ENCODE measurements at places on chromosomes 4 and X.

- no peak overlapping the region for H3K27ac ChIP-seq
- no peaks in the 10 kb centered on the region for H3K27me3 ChIP-seq
- no peak overlapping the region for H3K4me3 ChIP-seq
- H3K36me3 ChIP-seq: no peaks in the 10 kb centered on the region
- peaks cover 11% of the 10 kb centered on the region for H3K4me1 ChIP-seq
- no peak for DNase-seq
Measured at GRCh38 chr4:101103381-101104142, 243.8 kb downstream of the PPP3CA start.

DNA sequence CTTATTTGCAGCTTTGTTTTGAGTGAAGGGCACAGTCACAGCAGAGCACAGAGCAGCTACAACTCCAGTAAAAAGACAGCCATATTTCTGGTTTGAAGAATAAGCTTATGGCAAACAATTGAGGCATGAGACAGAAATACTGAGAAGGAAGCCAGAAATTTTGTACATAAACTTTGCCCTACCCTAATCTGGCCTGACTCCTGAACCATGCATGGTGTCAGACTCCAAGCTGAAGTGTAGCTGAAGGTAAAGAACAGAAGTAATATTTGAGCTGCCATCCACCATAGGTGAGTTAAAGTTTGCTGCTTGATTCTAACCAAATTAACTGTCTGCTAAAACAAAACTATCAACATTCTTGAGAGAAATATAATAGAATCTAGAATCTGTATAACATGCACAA lies 24.5 kb upstream of the TMEM192 start:
- no peaks in the 10 kb centered on the region for H3K27me3 ChIP-seq
- no peaks in the 10 kb centered on the region for H3K36me3 ChIP-seq
- no peak for DNase-seq
- H3K4me3 ChIP-seq: no peak overlapping the region

DNA sequence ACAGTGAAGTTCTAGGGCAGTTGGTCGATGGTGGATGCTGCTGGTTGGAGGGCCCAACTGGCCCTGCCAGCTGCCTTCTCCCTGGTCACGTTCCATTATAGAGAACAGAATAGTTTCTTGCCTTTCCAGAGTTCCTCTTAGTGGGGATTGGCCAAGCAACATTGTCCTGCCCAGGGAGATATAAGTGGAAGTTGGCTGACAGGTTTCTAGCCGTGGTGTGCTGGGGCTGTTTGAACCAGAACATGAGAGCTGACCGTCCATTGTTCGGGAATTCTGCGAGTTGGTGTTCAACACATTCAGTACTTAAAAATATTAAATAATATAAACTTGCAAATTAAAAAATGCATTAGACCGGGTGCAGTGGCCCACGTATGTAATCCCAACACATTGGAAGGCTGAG lies 3.5 kb upstream of the AFAP1 start:
- H3K27ac ChIP-seq: peak overlapping the region; percentile 12
- H3K4me1 ChIP-seq: peaks cover 32% of the 10 kb centered on the region
- H3K36me3 ChIP-seq: no peaks in the 10 kb centered on the region
- no peaks in the 10 kb centered on the region for H3K27me3 ChIP-seq
- no peak for DNase-seq

DNA sequence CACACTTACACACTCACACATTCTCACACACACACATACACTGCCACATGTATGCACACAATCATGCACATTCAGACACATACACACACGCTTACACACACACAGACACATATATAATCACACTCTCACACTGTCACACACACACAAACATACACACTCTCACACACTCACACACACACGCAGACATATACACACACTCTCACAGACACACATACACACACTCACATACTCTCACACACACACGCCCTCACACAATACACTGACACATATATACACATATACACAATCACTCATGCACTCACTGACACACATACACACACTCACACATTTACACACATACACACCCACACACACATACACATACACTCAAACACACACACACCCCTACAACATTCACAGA lies 435.3 kb upstream of the FRG1 start:
- H3K4me3 ChIP-seq: no peak overlapping the region
- H3K27ac ChIP-seq: no peak overlapping the region
- no peaks in the 10 kb centered on the region for H3K27me3 ChIP-seq
- no peak for DNase-seq
- no peaks in the 10 kb centered on the region for H3K4me1 ChIP-seq

GRCh38 chr4:110055158-110055768 lies 142.6 kb downstream of the EGF start:
- H3K27me3 ChIP-seq: no peaks in the 10 kb centered on the region
- H3K27ac ChIP-seq: no peak overlapping the region
- no peak overlapping the region for H3K4me3 ChIP-seq
- peaks cover 10% of the 10 kb centered on the region for H3K4me1 ChIP-seq

GRCh38 chr4:173505924-173506518 lies 24.0 kb downstream of the HAND2 start:
- H3K4me3 ChIP-seq: no peak overlapping the region
- no peak for DNase-seq
- peaks cover 63% of the 10 kb centered on the region for H3K27me3 ChIP-seq
- no peak overlapping the region for H3K27ac ChIP-seq

- no peak for DNase-seq
- no peak overlapping the region for H3K27ac ChIP-seq
- H3K36me3 ChIP-seq: no peaks in the 10 kb centered on the region
- H3K4me1 ChIP-seq: no peaks in the 10 kb centered on the region
- no peaks in the 10 kb centered on the region for H3K27me3 ChIP-seq
Measured at GRCh38 chrX:10415306-10416001, 204.9 kb downstream of the MID1 start.

- H3K27ac ChIP-seq: no peak overlapping the region
- no peaks in the 10 kb centered on the region for H3K36me3 ChIP-seq
- H3K27me3 ChIP-seq: no peaks in the 10 kb centered on the region
- H3K4me1 ChIP-seq: no peaks in the 10 kb centered on the region
- no peak overlapping the region for H3K4me3 ChIP-seq
- DNase-seq: no peak
Measured at GRCh38 chr4:123050018-123050417, 127.6 kb upstream of the NUDT6 start.

GRCh38 chr4:14167876-14168510 lies 540.5 kb upstream of the BOD1L1 start:
- no peaks in the 10 kb centered on the region for H3K36me3 ChIP-seq
- H3K4me1 ChIP-seq: no peaks in the 10 kb centered on the region
- DNase-seq: no peak
- H3K27ac ChIP-seq: no peak overlapping the region

DNA sequence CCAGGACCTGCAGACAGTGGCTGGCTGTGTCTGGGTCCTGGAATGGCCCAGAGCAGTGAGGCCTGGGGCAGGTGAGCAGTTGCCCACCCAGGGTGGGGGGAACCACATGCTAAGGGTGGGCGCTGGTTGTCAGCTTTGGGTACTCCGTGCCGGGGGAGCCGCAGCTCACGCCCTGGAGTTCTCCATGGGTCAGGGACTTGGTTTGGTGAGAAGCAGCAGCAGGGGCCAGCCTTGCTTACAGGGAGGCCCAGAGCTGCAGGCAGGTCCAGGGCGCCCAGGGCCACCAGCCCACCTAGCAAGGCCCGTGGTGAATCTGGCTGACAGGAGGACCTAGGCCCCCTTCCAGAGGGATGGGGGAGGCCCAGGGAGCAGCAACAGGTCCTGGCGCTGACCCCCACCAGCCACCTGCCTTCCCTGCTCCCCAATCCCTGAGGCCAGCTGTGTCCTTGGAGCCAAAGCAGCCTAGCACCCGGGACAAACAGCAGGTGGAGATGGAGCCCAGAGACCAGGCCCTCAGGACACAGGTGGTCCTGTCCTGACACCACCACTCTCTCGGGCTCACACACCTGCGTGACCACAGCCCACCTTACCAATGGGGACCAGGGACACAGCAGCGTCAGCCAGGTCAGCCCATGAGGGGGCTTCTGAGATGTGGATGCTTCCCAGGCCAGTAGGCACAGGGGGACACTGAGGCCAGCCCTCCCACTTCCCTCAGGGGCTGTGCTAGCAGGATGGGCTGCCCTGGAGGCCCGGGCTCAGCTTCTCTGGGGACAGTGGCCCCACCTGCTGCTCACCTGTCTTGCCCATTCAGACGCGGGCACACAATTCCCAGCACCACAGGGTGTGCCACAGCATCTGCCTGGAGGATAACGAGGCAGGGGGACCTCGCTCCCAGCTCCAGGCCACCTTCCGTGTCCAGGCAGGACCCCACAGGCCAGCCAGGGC lies 3.5 kb downstream of the MXD4 start:
- H3K4me1 ChIP-seq: peaks cover 71% of the 10 kb centered on the region
- no peak overlapping the region for H3K4me3 ChIP-seq
- H3K27me3 ChIP-seq: no peaks in the 10 kb centered on the region
- H3K27ac ChIP-seq: peak overlapping the region; percentile 96

DNA sequence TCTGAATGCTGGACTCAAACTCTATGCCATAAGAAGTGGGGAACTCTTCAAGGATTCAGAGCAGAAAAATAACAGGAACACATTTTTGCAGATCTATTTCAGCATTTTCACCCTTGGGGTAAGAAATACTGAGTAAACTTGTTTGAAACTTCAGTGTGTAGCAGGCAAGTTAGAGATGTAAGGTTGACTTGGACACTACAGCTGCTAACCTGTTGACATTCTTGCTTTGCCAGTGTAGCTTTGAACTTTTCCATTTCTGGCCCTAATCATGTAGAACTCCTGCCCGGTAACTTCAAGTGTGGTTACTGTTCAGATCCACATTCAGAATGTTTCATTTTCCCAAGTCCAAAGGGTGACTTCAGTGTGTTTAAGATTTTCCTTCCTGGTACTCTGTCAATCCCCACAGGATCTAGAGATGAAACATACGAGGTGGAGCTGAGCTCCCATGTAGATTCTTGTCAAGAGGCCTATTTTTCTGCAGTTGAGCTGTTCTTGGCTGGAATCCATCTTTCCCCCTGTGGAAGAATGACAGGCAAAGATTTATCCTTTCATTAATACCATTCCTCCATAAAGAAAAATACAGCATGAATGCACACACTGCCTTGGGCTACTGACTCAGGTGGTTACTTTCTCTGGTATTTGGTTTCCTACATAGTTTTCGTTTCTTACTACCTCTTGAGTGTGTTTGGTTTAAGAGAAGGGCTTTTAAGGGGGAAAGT lies 34.1 kb downstream of the FHDC1 start:
- peak overlapping the region; percentile 63 for H3K27ac ChIP-seq
- peaks cover 30% of the 10 kb centered on the region for H3K36me3 ChIP-seq
- no peak for DNase-seq
- no peak overlapping the region for H3K4me3 ChIP-seq

DNA sequence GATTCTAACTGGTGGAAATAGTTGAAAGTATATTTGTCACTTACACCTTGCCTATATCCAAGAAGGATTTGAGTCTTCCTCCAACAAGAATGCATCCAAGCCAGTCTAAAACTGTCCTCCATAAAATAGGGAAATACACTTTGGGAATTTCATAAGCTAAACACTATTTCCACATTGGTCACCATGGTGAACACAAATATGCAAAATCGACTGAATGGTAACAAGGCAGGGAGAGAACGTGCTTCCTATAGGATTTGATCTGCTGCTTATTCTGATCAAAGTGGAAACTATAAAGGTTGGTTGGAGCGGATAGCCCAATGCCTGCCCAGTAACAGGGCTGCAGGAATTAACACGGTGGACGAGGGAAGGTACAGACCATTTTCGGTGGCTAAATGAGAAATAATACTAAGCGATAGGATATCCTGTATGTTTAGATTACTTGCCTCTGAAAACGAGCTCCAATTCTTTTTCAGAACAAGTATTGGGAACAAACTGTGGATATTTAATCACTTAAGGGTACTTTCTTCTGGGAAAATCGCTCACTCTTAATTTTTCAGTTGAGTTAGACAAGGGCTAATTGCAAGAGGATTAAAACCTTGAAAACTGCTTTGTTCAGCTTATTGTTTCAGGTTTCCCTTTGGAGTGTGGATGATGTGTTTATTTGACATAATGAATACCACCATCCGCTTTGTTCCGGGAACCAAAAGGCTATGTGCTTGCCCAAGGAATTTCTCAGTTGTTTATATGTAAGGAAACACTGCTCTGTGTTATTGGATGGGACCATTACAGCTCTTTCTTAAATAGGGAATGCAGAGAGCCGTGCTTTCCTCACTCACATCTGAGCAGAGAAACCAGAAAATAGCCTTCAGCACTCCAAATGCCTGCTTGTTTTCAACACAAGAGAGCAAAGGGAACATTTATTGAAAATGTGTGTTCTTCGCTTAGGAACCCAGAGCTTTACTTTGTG lies 194.4 kb downstream of the CBR4 start:
- no peaks in the 10 kb centered on the region for H3K27me3 ChIP-seq
- H3K27ac ChIP-seq: peak overlapping the region; percentile 88
- peaks cover 22% of the 10 kb centered on the region for H3K4me1 ChIP-seq
- no peak for DNase-seq
- no peaks in the 10 kb centered on the region for H3K36me3 ChIP-seq

GRCh38 chrX:139945075-139945474 lies 12.2 kb upstream of the ATP11C start:
- H3K27ac ChIP-seq: no peak overlapping the region
- no peak overlapping the region for H3K4me3 ChIP-seq
- H3K27me3 ChIP-seq: no peaks in the 10 kb centered on the region
- no peak for DNase-seq
- H3K36me3 ChIP-seq: no peaks in the 10 kb centered on the region
- no peaks in the 10 kb centered on the region for H3K4me1 ChIP-seq

GRCh38 chr4:169723207-169723965 lies 34.4 kb downstream of the HPF1 start:
- H3K27me3 ChIP-seq: no peaks in the 10 kb centered on the region
- H3K27ac ChIP-seq: no peak overlapping the region
- no peaks in the 10 kb centered on the region for H3K4me1 ChIP-seq
- no peaks in the 10 kb centered on the region for H3K36me3 ChIP-seq

DNA sequence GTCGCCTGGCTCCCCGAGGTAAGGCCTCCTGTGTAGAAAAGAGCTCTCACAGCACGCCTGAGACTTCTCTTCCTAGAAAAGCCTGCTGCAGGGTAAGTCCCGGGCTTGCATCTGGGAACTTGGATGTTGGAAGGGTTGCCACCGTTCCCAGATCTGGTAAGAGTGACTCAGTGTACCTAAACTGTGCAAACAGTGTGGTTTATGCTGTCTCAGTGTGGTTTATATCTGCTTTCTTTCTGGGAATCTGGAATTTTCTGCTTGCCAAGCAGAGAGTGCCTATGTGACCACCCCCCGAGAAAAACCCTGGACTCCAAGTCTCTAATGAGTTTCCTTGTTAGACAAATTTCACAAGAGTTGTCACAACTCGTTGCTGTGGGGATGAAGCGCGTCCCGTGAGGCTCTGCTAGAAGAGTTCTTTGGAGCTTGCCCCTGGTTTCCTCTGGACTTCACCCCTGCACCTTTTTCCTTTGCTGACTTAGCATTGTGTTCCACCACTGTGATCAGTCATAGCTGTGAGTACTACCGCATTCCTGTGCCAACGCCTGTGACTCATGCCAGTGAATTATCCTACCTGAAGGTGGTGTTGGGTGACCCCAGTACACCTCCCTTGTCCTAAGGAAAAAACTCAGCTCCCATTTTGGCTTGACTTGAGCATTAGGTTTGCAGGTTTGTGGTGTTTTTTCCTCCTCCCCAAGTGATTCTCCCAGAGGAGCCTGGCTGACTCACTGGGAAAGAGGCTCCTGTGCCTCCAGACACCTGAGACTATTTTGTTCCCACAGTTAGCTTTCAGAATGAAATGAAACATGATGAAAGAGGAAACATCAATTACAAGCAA lies 14.5 kb downstream of the SLC2A9 start:
- peak overlapping the region; percentile 98 for H3K27ac ChIP-seq
- H3K4me3 ChIP-seq: no peak overlapping the region
- DNase-seq: peak; percentile 94
- no peaks in the 10 kb centered on the region for H3K36me3 ChIP-seq
- H3K4me1 ChIP-seq: peaks cover 64% of the 10 kb centered on the region

All from thyroid gland (tissue), 4 donors.